ENCODE measurements at places on chromosomes 1 and 21.
A peak's percentile ranks its signal among the peaks of the same experiment; 100 is the strongest.

DNA sequence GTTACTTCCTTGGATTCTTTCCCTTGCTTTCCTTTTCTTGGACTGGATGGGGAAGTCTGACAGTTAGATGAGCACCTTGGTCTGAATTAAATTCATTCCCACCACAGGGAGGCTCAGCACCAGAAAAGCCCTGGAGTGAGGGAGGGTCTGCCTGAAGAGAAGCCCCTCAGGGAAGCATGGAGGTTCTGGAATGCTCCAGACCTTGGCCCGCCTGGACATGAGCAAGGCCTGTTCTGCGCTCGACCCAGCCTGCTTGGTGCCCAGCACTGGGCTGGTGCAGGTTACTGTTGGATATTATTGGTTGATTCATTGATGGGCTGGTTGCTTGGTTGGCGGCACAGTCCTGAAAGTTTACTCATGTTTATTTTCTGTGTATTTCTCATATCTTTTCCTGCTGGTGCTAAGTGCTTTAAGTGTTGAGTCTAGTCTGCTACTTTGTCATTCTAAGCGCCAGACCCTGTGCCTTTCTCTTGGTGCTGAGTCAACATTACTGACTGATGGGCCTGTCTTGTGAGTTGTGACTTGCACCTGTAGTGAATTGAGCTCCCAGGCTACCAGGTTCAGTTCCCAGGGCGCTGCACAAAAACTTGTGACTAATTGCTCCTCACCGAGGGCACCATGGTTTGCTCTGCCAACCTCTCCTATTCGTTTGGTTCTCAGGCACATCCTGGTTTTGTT, 538.5 kb downstream of the KIF26B start:
- no peaks in the 10 kb centered on the region for H3K4me1 ChIP-seq
- no peaks in the 10 kb centered on the region for H3K36me3 ChIP-seq
- H3K27me3 ChIP-seq: no peaks in the 10 kb centered on the region
- H3K4me3 ChIP-seq: no peak overlapping the region

GRCh38 chr1:43265431-43265830, 4.4 kb upstream of the TMEM125 start:
- H3K4me1 ChIP-seq: no peaks in the 10 kb centered on the region
- H3K4me3 ChIP-seq: no peak overlapping the region
- H3K27ac ChIP-seq: no peak overlapping the region

DNA sequence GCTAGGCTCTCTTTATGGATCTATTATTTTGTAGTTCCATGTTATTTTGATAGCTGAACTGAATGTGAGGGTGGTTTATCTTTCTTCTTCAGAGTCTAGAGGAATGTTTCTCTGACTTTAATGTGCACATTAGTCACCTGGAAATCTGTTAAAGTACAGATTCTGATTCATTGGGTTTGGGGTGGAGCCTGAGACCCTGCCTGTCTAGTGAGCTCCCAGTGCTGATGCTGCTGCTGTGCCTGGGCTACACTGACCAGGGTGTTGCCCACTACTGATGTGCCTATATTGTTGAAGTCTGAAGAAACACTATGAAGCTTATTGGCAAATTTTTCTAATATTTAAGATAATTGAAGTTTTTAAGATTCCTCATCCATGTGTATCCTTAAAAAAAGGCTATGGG, 35.9 kb downstream of the CD46 start:
- peaks cover 11% of the 10 kb centered on the region for H3K4me1 ChIP-seq
- DNase-seq: no peak
- peaks cover 45% of the 10 kb centered on the region for H3K36me3 ChIP-seq
- no peak overlapping the region for H3K27ac ChIP-seq

DNA sequence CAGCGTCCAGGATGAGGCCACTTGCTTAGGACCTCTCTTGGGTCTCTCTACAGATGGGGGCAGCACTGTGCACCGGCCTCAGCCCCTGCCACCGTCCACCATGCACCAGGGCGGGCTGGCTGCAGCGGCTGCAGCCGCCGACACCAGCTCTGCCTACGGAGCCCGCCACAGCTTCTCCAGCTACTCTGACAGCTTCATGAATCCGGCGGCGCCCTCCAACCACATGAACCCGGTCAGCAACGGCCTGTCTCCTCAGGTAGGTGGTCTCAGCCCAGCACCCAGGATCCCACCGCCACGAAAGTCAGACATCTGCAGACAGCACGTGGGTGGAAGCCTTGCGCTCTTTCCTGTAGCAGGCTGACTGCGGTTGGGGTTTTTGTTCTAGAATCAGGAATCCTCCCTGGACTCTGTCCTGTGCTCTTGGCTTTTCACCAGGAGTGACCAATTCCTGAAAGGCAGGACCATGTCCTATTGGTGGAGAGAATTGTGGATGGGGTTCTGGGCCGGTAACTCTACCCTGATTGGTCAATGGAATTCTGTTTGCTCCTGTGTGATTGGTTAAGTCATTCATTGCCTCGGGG, 72.5 kb downstream of the PAX7 start:
- H3K36me3 ChIP-seq: no peaks in the 10 kb centered on the region
- DNase-seq: peak; percentile 58
- H3K27ac ChIP-seq: no peak overlapping the region
- no peaks in the 10 kb centered on the region for H3K27me3 ChIP-seq
- H3K4me1 ChIP-seq: peaks cover 12% of the 10 kb centered on the region

DNA sequence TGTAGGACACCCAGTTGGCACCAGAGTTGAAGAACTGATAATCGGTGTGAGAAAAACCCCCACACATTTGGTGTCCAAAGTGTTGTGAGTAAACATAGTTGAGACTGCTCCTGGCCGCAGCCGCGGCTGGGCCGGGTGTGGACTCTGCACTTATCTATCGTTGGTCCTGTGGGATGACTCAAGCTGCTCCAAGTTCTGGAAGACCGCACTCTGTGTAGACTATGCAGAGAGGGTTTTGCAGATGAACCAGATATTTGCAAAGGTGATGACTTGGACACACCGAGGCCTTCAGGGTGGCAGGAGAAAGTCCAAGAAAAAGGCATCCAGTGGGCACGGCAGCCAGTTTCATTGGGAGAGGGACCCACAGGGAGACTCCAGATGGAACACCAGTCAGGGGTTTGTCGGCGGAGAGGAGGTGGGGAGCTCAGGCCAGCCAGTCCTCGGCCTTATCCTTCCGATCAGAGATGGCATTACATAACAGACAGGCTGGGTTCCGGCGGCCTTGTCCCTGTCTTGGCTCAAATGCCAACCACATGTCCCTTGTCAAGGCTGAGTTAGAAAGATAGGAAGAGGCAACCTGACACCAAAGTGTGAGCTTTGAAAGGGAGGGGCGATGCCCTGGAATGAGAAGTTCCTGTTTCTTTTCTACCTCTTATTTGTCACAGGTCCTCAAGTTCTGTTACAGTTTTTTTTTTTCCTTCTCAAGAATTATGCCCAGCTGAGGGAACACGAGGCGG, 21.1 kb downstream of the C2CD2 start:
- H3K27me3 ChIP-seq: no peaks in the 10 kb centered on the region
- DNase-seq: no peak
- no peaks in the 10 kb centered on the region for H3K36me3 ChIP-seq
- no peak overlapping the region for H3K4me3 ChIP-seq
- no peaks in the 10 kb centered on the region for H3K4me1 ChIP-seq

- H3K27ac ChIP-seq: peak overlapping the region; percentile 90
- peaks cover 12% of the 10 kb centered on the region for H3K4me1 ChIP-seq
- H3K36me3 ChIP-seq: peaks cover 2% of the 10 kb centered on the region
- H3K27me3 ChIP-seq: no peaks in the 10 kb centered on the region
These were observed 675 bp downstream of the IFNAR1 start for GRCh38 chr21:33325222-33326067.

DNA sequence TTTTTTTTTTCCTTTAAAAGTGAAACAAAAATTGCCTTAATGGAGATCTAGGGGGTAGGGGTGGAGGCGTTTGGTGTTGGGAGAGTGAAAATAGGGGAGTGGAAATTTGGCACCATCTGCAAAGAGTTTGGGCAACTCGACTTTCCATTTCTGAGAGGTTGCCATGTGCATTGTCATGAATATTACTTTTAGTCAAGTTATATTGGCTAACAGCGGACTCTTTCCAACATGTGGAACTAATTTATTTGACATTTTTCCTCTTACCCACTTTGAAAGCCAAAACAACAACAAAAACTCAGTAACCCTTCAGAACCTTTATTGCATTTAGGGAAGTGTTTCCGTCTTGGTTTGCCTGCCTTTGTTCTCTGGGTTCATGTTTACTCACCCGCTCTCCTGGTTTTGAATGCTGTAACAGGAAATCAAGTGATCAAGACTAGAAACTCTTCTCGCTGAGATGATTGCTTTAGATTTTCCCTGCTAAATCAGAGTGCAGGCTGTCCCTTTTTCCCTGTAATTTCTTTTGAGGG, 70.4 kb downstream of the CACHD1 start:
- no peaks in the 10 kb centered on the region for H3K36me3 ChIP-seq
- H3K4me3 ChIP-seq: no peak overlapping the region
- H3K4me1 ChIP-seq: peaks cover 3% of the 10 kb centered on the region
- no peaks in the 10 kb centered on the region for H3K27me3 ChIP-seq
- no peak overlapping the region for H3K27ac ChIP-seq
- DNase-seq: no peak

DNA sequence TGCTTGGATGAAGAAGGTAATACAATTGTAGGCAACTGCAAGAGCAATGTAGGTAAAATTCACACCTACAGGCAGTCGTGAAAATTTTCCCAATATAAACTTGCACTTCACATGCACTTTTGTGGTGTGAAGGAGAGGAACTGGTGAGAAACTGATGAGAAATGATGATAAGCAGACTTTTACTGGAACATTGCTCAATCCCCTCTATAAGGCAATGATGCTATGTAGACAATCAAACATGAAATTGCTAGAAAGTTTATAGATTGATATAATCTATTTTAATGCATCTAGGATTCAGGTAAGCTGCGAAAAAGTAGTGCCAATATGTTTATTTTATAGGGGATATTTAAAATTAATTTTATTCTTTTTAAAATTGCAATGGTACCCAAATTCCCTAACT, 802.2 kb downstream of the KCNT2 start:
- H3K27me3 ChIP-seq: no peaks in the 10 kb centered on the region
- H3K4me3 ChIP-seq: no peak overlapping the region
- no peaks in the 10 kb centered on the region for H3K36me3 ChIP-seq
- no peak for DNase-seq
- H3K27ac ChIP-seq: no peak overlapping the region
- H3K4me1 ChIP-seq: no peaks in the 10 kb centered on the region

DNA sequence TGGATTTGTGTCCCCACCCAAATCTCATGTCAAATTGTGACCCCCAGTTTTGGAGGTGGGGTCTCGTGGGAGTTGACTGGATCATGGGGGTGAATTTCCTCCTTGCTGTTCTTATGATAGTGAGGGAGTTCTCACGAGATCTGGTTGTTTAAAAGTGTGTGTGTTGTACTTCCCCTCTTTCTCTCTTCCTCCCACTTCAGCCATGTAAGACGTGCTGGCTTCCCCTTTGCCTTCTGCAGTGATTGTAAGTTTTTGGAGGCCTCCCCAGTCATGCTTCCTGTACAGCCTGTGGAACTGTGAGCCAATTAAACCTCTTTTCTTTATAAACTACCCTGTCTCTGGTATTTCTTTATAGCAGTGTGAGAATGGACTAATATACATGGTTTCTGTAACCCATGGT, 64.6 kb downstream of the RHOU start:
- H3K4me3 ChIP-seq: no peak overlapping the region
- H3K36me3 ChIP-seq: no peaks in the 10 kb centered on the region
- no peak overlapping the region for H3K27ac ChIP-seq

DNA sequence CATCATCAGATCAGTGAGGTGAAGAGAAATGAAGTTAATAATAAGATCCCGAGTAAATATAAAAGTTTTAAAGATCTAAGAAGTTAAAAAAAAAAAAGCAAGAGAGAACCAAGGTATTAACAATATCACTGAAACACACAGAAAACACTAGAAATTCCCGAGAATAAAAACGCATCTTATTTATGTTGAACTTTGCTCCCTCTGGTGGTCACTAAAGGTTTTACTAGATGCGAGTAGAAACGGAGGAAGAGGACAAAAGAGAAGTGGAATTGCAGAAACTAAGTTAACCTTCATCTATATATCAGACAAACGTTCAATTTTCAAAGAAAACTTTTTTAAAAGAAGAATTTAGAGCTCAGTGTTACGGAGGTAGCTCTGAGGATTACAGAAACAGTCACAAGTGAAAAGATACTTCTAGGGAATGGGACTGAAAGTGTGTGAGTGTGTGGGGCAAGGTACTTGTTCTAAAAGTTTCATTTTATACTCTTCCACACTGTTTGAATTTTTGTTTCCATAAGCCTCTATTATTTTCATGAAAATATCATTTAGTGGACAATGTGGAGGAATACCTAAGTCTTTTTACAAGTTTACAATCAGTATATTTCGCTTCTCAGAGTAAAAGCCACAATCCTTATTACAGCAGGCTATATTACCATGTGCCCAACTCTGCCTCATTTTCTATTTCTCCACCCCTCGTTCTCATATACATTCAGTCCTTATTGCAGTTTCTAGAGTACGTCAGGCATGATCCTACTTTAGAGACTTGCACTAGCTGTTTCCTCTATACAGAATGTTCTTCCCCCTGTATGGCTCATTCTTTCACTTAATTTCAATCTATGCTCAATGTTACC, 19.7 kb downstream of the ACBD6 start:
- no peak overlapping the region for H3K27ac ChIP-seq
- H3K4me3 ChIP-seq: no peak overlapping the region
- no peaks in the 10 kb centered on the region for H3K4me1 ChIP-seq
- no peaks in the 10 kb centered on the region for H3K27me3 ChIP-seq
- peak; percentile 70 for DNase-seq

- H3K4me3 ChIP-seq: no peak overlapping the region
- no peak for DNase-seq
- H3K27ac ChIP-seq: no peak overlapping the region
- H3K4me1 ChIP-seq: peaks cover 10% of the 10 kb centered on the region
These were observed 3.5 kb upstream of the TRIT1 start for GRCh38 chr1:39886757-39887231.

DNA sequence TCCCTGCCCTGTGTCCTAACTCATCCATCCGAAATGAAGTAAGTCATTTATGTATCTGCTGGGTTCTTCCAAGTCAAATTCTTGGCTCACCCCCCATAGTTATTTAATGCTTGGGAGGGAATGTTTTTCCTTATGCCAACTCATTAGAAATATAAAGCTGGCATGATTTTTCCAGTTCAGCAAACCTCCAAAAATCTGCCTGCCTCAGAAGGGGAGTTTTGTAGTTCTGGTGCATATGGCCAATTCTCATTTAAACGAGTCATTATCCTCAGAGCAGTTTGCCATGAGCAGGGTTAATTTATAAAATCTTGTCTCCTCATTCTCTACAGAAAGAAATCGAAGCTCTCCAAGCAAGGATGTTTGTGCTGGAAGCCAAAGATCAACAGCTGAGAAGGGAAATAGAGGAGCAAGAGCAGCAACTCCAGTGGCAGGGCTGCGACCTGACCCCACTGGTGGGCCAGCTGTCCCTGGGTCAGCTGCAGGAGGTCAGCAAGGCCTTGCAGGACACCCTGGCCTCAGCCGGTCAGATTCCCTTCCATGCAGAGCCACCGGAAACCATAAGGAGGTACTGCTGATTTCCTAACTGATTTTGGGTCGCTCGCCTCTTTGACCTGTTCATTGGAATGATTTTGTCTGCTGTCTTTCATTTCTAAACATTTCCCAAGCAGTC, 144.1 kb downstream of the DISC1 start:
- 0 out of 2 replicates have a peak, but pooled peaks cover 5% of the 10 kb centered on the region for H3K36me3 ChIP-seq
- H3K4me3 ChIP-seq: no peak overlapping the region
- no peak for DNase-seq
- H3K27me3 ChIP-seq: no peaks in the 10 kb centered on the region
